ENCODE measurements at places on chromosomes 12 and 14.

DNA sequence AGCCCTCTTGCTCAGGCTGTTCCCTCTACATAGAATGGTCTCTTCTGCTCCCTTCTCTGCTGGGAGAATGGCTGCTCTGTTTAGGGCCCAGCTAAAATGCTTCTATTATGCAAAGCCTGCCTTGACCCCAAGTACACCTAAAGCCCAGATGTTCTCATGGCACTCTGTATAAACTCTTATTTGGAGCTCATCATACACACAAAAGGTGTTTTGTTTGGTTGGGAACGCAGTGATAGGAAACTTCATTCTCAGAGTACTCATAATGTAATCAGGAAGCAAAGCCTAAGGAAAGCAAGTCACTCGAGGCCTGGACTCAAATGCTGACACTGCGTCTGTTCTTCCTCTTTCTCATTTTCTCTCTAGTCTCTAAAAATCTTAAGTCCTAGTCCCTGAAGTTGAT lies 38.2 kb upstream of the SYCP3 start:
- DNase-seq = no peak

DNA sequence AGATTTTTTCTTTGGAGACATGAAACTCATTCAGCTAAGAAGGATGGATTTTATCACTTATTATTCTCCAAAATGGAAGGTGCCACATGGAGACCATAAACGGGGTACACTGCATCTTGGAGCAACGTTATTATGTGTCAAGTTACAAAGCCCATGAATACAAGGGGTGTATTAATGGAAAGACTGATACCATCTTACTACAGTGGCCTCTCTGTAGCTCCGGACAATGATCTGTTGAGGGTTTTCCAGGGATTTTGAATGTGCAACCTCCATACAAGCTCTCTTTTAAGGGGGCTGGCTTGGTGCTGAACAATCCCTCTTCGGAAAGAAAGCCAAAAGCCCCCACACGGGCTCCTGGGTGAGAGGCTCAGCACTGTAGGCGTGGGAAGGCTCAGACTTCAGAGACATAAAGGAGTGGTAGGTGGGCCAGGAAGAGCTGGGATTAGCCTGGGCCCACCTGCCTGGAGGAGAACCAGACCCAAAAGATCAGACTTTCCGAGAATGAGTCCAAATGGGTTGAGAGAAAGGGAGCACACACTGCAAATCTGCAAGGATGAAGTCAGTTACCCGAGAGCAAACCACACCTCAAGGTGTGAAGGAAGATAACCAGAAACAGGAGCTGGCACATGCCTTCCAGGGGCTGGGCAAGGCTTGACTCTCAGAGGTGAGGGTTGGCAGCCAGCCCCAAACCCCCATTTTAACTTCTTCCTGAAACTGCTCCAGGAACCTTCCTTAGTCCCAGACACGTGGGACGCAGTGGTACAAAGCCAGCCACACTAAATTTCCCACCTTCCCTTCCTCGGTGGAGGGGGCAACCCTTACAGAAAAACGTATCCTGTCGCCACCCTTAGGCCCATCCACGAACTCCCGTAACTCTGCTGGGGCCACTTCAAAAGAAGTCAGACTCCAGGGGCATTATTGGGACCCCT lies 1.5 kb downstream of the VPS37B start:
- DNase-seq = no peak

GRCh38 chr14:94946244-94946643 lies 176.3 kb upstream of the GSC start:
- no peak for DNase-seq

DNA sequence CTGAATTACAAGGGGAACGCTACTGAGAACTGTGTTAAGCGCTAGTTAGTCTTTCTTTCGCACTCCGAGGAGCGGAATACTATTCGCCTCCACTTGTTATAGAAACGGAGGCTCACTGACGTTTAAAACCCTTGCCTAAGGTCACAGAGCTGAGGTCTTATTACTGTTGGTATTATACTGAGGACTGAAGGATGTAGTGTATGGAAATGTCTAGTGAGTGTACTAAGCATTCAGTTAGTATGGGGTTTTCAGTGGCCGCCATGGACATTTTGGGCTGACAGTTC lies 826 bp downstream of the ACADS start:
- DNase-seq = no peak

GRCh38 chr12:32896432-32897280 lies at the start of gene PKP2:
TSS of gene PKP2 (minus strand) at chr12:32896777. CDS start at chr12:32896731, 46 bp downstream.
- no peak for DNase-seq
